ENCODE measurements at places on chromosomes 1 and 21. TPM values are rescaled to one million over a fixed set of nuclear protein-coding genes. Genes with fewer than 3 reads are reported as not detected.

The RAB25 gene
- total RNA-seq = not detected

The IGSF3 gene
- total RNA-seq = 24.9 TPM

The ANGPTL3 gene
- total RNA-seq = not detected

The EXO1 gene
- total RNA-seq = 25.0 TPM

The NR5A2 gene
- 0.10 TPM for total RNA-seq

The VHLL gene
- total RNA-seq = not detected

The CAMK2N1 gene
- 7.2 TPM for total RNA-seq

The G0S2 gene
- total RNA-seq = 267 TPM

The RUNX3 gene
- total RNA-seq = 0.17 TPM

The CRABP2 gene
- 21.1 TPM for total RNA-seq

The FAM177B gene
- not detected for total RNA-seq

The GSTM1 gene
- total RNA-seq = not detected

The SPRR5 gene
- total RNA-seq = not detected

The C8B gene
- not detected for total RNA-seq

The HES2 gene
- total RNA-seq = 0.47 TPM

The CCDC30 gene
- total RNA-seq = not detected

The FMOD gene
- total RNA-seq = not detected

The RIPK4 gene
- total RNA-seq = 13.1 TPM

The SLC41A1 gene
- 20.0 TPM for total RNA-seq

The C1orf174 gene
- 34.7 TPM for total RNA-seq

The TNFRSF18 gene
- total RNA-seq = not detected

The SLC25A34 gene
- total RNA-seq = 0.44 TPM

The IBA57 gene
- total RNA-seq = 1.5 TPM

The LHX8 gene
- 1.6 TPM for total RNA-seq

The MYBPHL gene
- not detected for total RNA-seq

The RHOC gene
- total RNA-seq = 497 TPM

The AMY1C gene
- total RNA-seq = not detected

The TMEM54 gene
- 94.8 TPM for total RNA-seq

The ITLN1 gene
- not detected for total RNA-seq

The ATP1A2 gene
- not detected for total RNA-seq

The PDZK1 gene
- total RNA-seq = 8.8 TPM

The SPRR3 gene
- total RNA-seq = not detected

The APP gene
- 401 TPM for total RNA-seq

The CDA gene
- total RNA-seq = 1.1 TPM

The GUCA2B gene
- total RNA-seq = not detected

The SMCP gene
- total RNA-seq = not detected

The GJA8 gene
- not detected for total RNA-seq

The S100A1 gene
- total RNA-seq = not detected

The PAQR6 gene
- total RNA-seq = 0.37 TPM

The CYYR1 gene
- not detected for total RNA-seq

The GALNT2 gene
- total RNA-seq = 39.0 TPM

Measured in M059J (cell line).